Trophoblast cell (in vitro differentiated cells and primary cell): ENCODE measurements at places on chromosomes 13 and 19.

- H3K27ac ChIP-seq: no peak overlapping the region
- peaks cover 8% of the 10 kb centered on the region for H3K36me3 ChIP-seq
- H3K4me3 ChIP-seq: no peak overlapping the region
- H3K27me3 ChIP-seq: no peaks in the 10 kb centered on the region
- no peak for DNase-seq
- H3K4me1 ChIP-seq: no peaks in the 10 kb centered on the region
These were observed 74.6 kb upstream of the C13orf46 start for GRCh38 chr13:114048443-114048842.

DNA sequence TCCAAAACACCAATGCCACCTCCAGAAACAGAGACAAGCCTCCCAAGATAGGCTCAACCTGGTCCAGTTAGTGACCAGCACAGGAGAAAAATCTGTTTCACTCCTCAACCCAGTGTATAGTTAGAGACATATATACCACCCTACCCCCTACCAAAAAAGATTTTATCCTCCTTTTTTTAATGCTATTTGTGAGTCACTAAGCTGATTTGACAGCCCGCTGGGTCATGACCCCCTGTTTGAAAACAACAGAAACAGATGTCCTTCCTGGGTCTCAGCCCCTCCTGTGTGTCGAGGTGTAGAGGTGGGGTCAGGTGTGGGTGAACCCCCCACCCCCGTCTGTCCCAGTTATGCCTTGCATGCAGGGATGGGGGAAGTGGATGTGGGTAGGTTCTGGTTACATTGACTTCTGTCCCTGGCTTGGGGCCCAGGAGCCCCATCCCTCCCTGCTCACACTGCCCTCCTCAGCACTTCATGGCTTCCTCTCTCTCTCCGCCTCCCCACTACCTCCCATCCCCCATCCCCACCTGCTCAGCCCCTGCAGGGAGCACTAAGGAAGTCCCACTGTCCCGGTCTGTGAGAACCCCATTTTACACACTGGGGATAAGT lies 14.0 kb upstream of the TOMM40 start:
- peak overlapping the region; percentile 86 for H3K27ac ChIP-seq

- no peaks in the 10 kb centered on the region for H3K27me3 ChIP-seq
- no peaks in the 10 kb centered on the region for H3K4me1 ChIP-seq
- H3K36me3 ChIP-seq: no peaks in the 10 kb centered on the region
- H3K27ac ChIP-seq: no peak overlapping the region
These were observed 9.5 kb upstream of the SUPT20H start for GRCh38 chr13:37068962-37069361.

- H3K27me3 ChIP-seq: no peaks in the 10 kb centered on the region
- DNase-seq: peak; percentile 54
- no peak overlapping the region for H3K4me3 ChIP-seq
- peaks cover 22% of the 10 kb centered on the region for H3K4me1 ChIP-seq
These were observed 10.0 kb upstream of the OR1M1 start for GRCh38 chr19:9076901-9077300.

DNA sequence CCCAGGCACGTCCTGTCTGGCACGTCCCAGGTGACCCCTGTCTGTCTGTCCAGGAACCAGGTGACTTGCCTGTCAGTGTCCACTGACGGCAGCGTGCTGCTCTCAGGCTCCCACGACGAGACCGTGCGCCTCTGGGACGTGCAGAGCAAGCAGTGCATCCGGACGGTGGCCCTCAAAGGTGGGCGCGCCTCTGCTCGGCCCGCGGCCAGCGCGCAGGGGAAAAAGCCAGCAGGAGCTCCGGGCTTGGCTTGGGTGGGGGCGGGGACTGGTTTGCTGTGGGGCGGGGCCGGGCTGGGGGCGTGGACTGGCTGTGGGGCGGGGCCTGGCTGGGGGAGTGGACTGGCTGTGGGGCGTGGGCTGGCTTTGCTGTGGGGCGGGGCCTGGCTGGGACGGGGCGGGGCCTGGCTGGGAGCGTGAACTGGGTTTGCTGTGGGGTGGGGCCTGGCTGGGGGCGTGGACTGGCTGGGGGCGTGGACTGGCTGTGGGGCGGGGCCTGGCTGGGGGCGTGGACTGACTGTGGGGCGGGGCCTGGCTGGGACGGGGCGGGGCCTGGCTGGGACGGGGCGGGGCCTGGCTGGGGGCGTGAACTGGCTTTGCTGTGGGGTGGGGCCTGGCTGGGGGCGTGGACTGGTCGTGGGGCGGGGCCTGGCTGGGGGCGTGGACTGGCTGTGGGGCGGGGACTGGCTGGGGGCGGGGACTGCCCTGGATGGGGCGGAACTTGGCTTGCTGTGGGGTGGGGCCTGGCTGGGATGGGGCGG lies 7.2 kb downstream of the WDR18 start:
- no peaks in the 10 kb centered on the region for H3K27me3 ChIP-seq
- no peak overlapping the region for H3K4me3 ChIP-seq
- peaks cover 23% of the 10 kb centered on the region for H3K4me1 ChIP-seq
- peak; percentile 57 for DNase-seq
- H3K27ac ChIP-seq: no peak overlapping the region

GRCh38 chr13:111304603-111305289 lies 15.7 kb upstream of the TEX29 start:
- H3K27me3 ChIP-seq: no peaks in the 10 kb centered on the region
- no peaks in the 10 kb centered on the region for H3K4me1 ChIP-seq
- no peak overlapping the region for H3K4me3 ChIP-seq
- H3K27ac ChIP-seq: no peak overlapping the region

DNA sequence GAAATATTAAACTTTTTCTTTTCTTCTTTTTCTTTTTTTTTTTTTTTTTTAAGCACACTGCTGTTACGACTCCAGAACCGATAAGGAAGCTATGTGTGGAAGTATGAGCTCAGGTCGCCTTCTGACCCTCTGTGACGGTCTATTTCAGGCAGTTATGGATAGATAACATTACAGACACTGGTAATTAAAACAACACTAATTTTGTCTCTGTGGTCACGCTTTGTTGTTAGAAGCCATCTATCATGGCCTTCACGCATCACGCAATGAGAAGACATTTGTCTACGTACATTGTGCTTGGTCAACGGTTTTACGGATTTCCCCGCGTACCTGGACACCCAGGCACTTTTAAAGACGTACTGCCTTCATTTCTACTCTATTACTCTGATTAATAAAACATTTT lies 306.0 kb upstream of the ZNF507 start:
- no peak overlapping the region for H3K4me3 ChIP-seq
- H3K27ac ChIP-seq: no peak overlapping the region
- peaks cover 4% of the 10 kb centered on the region for H3K4me1 ChIP-seq
- H3K27me3 ChIP-seq: no peaks in the 10 kb centered on the region

DNA sequence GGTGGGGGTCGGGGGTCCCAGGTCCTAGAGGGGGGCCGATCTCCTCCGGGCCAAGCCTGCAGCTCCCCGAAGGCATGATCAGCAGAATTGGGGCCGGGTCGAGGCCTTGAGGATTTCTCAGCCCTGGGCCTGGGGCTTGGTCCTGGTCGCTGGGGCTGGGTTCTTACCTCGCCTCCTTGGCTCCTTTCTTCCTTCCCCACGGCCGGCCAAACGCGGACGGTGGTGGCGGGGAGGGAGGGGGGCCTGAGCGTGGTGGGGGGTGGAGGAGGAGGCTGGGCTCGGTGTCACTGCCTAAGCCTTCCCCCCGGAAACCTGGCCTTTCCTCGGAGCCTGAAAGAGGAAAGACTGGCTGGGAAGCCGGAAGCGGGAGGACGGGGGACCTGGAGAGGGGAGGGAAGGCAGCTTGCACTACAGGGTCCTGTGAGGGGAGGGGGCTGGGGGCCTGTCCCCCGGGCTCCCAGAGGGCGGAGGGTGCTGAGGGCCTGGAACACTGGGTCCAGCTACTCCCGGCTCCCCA lies at the start of gene ZNF579:
Gene ZNF579 (minus strand): TSS at position 221 of the 517 bp plus-strand sequence. CDS start 1,209 bp downstream, outside the sequence.
- no peaks in the 10 kb centered on the region for H3K27me3 ChIP-seq
- peaks cover 26% of the 10 kb centered on the region for H3K36me3 ChIP-seq
- peak within 1 kb of the TSS; percentile 92 for H3K4me3 ChIP-seq
- H3K4me1 ChIP-seq: peaks cover 5% of the 10 kb centered on the region
- H3K27ac ChIP-seq: peak within 1 kb of the TSS; percentile 94
- DNase-seq: peak; percentile 19

- peaks cover 53% of the 10 kb centered on the region for H3K27me3 ChIP-seq
- peaks cover 9% of the 10 kb centered on the region for H3K4me1 ChIP-seq
- H3K4me3 ChIP-seq: peak overlapping the region; percentile 62
- no peak overlapping the region for H3K27ac ChIP-seq
- no peak for DNase-seq
These were observed 808 bp downstream of the SLITRK5 start for GRCh38 chr13:87671753-87672605.

- H3K27ac ChIP-seq: no peak overlapping the region
- peak; percentile 2 for DNase-seq
- no peaks in the 10 kb centered on the region for H3K36me3 ChIP-seq
- H3K27me3 ChIP-seq: no peaks in the 10 kb centered on the region
- H3K4me1 ChIP-seq: no peaks in the 10 kb centered on the region
These were observed 81.3 kb downstream of the SPACA7 start for GRCh38 chr13:112457485-112457884.

DNA sequence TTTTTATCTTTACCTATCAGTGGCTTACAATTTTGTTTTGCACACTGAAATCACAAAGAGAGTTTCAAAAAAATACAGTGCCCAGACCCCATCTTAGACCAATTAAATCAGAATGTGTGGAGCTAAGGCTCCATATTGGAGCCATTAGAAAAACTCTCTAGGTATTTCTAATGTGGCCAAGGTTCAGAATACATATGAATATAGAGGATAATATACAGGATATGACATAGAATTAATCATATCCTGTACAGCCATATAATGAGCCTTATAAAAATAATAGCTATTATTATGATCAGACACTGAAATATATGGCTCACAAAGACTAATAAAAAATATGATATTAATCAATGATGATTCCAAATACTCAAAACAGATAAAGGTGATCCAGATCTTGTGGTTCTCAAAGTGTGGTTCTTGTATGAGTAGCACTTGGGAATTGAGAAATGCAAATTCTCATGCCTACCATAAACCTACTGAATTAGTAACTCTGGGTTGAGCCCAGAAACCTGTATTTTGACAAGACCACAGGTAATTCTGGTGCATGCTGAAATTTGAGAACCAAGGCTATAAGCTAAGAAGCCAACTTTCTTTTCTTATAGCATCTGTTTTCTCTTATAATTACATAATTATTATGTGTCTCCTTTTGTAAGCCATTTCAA lies 408.0 kb downstream of the DIAPH3 start:
- no peaks in the 10 kb centered on the region for H3K36me3 ChIP-seq
- H3K4me3 ChIP-seq: no peak overlapping the region
- no peak for DNase-seq

- peaks cover 2% of the 10 kb centered on the region for H3K4me1 ChIP-seq
- H3K36me3 ChIP-seq: no peaks in the 10 kb centered on the region
- no peak for DNase-seq
These were observed 2.5 kb downstream of the SIGLEC7 start for GRCh38 chr19:51144482-51145045.

- no peak overlapping the region for H3K4me3 ChIP-seq
- no peaks in the 10 kb centered on the region for H3K27me3 ChIP-seq
- H3K27ac ChIP-seq: no peak overlapping the region
- peak; percentile 59 for DNase-seq
These were observed 73.7 kb downstream of the GGACT start for GRCh38 chr13:100514788-100515409.

- no peak overlapping the region for H3K27ac ChIP-seq
- peaks cover 26% of the 10 kb centered on the region for H3K4me1 ChIP-seq
- no peaks in the 10 kb centered on the region for H3K36me3 ChIP-seq
These were observed 1.7 kb upstream of the EML2 start for GRCh38 chr19:45640849-45641273.

DNA sequence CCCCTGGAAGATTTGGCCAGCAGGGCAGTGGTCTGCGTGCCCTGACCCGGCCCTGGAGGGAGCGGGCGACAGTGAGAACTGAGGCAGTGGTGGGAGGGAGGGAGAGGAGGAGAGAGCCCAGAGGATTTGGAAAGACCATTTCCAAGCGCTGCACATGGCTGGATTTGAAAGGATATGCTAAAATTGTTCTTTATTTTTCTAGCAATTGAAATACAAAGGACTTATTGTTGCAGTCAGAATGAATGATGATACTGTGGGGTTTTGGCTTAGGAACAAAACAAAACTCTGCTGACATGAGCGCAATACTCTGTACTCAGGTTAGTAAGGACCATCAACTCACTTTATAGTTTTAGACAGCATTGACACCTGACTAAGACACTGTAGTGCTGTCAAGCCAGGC lies 69.5 kb downstream of the TNFRSF19 start:
- no peak overlapping the region for H3K4me3 ChIP-seq
- no peak overlapping the region for H3K27ac ChIP-seq
- H3K27me3 ChIP-seq: no peaks in the 10 kb centered on the region
- H3K4me1 ChIP-seq: no peaks in the 10 kb centered on the region

GRCh38 chr19:45469132-45469944 lies 1.5 kb downstream of the FOSB start:
- H3K27me3 ChIP-seq: no peaks in the 10 kb centered on the region
- peak overlapping the region; percentile 29 for H3K27ac ChIP-seq
- peaks cover 14% of the 10 kb centered on the region for H3K4me1 ChIP-seq
- H3K4me3 ChIP-seq: peak overlapping the region; percentile 79
- peaks cover 14% of the 10 kb centered on the region for H3K36me3 ChIP-seq

DNA sequence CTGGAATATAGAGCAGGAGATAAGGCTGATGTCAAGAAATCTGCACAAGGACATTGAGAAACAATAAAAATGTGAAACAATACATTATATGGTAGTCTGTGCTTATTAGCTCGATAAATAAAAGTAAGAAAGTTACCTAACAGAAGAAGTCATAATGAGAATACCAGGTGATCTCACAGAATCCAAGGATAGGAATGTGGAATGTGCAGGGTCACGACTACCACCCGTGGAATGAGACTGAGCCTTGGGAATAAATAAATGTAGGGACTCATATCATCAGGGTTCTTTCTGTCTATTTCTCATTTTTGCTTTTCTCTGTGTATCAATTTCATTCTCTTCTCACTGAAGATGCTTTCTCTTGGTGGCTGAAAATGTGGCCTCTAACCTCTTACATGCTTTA lies 26.0 kb upstream of the KBTBD7 start:
- DNase-seq: peak; percentile 77
- H3K4me3 ChIP-seq: no peak overlapping the region
- H3K27me3 ChIP-seq: no peaks in the 10 kb centered on the region
- peaks cover 2% of the 10 kb centered on the region for H3K36me3 ChIP-seq

GRCh38 chr19:30286378-30286777 lies 85.8 kb upstream of the ZNF536 start:
- H3K27me3 ChIP-seq: no peaks in the 10 kb centered on the region
- H3K4me1 ChIP-seq: peaks cover 2% of the 10 kb centered on the region
- H3K36me3 ChIP-seq: no peaks in the 10 kb centered on the region
- DNase-seq: no peak
- no peak overlapping the region for H3K4me3 ChIP-seq

GRCh38 chr13:95926231-95926630 lies 127.0 kb downstream of the UGGT2 start:
- H3K4me1 ChIP-seq: peaks cover 3% of the 10 kb centered on the region
- no peak overlapping the region for H3K27ac ChIP-seq
- H3K4me3 ChIP-seq: no peak overlapping the region
- H3K27me3 ChIP-seq: no peaks in the 10 kb centered on the region
- no peak for DNase-seq

- no peak overlapping the region for H3K4me3 ChIP-seq
- H3K4me1 ChIP-seq: no peaks in the 10 kb centered on the region
- DNase-seq: no peak
- no peaks in the 10 kb centered on the region for H3K27me3 ChIP-seq
These were observed 13.6 kb upstream of the GALP start for GRCh38 chr19:56162258-56162657.
